ENCODE measurements at places on chromosomes 3 and 15. TPM values are rescaled to one million over a fixed set of nuclear protein-coding genes. Genes with fewer than 3 reads are reported as not detected.

MB21D2 gene
- 6.0 TPM for total RNA-seq

DNA sequence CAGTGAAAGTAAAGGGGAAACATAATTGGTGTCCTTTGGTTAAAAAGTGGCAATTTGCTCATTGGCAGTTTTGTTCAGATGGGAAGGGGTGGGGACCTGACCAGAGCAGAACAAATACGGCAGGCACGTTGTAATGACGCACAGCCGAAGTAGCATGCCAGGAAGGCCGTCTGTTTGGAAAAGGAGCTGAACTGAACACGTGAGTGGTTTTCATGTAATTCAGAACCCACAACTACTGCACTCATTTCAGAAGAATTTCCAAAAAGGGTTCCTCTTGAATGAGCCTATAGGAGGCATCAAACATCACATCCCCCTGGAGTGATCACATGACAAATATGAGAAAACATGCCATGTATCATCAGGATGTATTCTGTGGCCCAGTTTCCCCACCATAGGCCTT is 42.9 kb upstream of the LMCD1 start:
- no peak for DNase-seq
- no peaks in the 10 kb centered on the region for H3K27me3 ChIP-seq
- H3K4me1 ChIP-seq, result no peaks in the 10 kb centered on the region
- no peak overlapping the region for H3K4me3 ChIP-seq
- H3K36me3 ChIP-seq, result no peaks in the 10 kb centered on the region

GRCh38 chr15:58378241-58379085 is 53.3 kb upstream of the LIPC start:
- H3K4me3 ChIP-seq, result no peak overlapping the region
- no peaks in the 10 kb centered on the region for H3K36me3 ChIP-seq
- DNase-seq, result no peak
- H3K27ac ChIP-seq, result no peak overlapping the region
- H3K4me1 ChIP-seq, result no peaks in the 10 kb centered on the region
- H3K27me3 ChIP-seq, result no peaks in the 10 kb centered on the region

DNA sequence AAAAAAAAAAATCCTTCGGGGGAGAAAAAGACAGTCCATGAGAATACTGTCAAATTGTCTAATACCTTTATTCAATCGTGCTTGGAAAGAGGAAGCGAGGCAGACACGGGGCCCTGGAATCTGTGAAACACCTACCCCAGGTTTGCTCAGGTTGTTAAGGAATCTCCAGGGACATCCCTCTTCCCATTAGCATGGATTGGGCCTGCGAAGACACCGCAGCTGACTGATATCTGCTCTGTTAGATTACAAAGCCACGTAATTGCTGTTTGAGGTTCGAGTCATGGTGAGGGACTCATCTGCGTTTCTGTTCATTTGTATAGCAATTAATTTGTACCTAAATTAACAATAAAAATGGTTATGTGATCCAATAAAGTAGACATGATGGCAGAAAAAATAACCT is 91.0 kb downstream of the BDH1 start:
- H3K4me1 ChIP-seq, result peaks cover 45% of the 10 kb centered on the region
- no peak overlapping the region for H3K27ac ChIP-seq
- H3K4me3 ChIP-seq, result no peak overlapping the region

DNA sequence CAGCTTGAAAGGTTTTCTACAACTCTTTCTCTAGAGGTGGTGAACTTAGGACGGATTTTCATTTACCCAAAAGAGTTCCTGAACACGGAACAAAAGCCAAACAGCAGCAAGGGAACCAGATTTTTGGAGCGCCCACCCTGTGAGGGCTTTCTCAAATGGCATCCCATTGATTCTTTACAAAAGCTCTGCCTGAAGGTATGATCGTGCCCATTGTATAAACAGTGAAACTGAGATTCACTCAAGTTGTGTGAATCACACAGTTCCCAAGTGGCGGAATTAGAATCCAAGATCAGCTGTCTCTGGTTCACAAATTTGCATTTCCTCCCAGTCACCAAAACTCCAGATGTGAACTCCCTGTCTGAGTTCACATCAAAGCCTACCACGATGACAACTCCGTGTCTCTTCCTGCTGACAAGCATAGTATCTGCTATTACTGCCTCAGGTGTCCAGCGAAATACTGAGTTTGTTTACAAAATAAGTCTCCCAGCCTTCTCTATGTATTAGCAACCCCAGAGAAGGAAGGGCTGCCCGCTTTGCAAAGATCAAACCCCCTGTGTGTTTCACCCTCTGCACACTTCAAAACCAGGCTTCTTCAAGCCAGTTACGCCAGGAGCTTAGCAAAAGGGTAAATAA is 235.9 kb upstream of the ST8SIA2 start:
- H3K4me3 ChIP-seq, result no peak overlapping the region
- H3K36me3 ChIP-seq, result no peaks in the 10 kb centered on the region
- H3K4me1 ChIP-seq, result no peaks in the 10 kb centered on the region
- no peak overlapping the region for H3K27ac ChIP-seq

DNA sequence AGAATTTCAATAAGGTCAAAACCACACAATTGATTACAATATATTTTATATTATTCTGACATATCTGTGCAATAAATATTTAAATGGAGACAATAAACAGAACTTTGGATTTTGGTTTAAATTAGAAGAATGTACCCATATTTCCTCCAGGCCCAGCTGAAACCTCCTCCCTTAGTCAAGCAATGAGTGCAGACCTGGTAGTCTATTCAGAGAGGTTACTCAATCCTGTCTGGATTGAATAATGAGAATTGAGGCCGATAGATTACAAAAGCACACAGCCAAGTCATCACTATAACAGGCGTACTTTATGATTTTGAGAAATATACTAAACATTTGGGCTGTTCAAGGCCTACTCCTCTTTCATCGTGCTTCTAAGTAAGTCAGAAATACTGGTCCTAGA is 114.5 kb upstream of the STRIT1 start:
- H3K36me3 ChIP-seq, result no peaks in the 10 kb centered on the region
- H3K27me3 ChIP-seq, result no peaks in the 10 kb centered on the region
- no peak overlapping the region for H3K27ac ChIP-seq
- no peak for DNase-seq

GRCh38 chr3:42914771-42915515 is 9.0 kb downstream of the ZNF662 start:
- H3K4me3 ChIP-seq, result no peak overlapping the region
- no peak overlapping the region for H3K27ac ChIP-seq
- H3K27me3 ChIP-seq, result no peaks in the 10 kb centered on the region
- no peaks in the 10 kb centered on the region for H3K4me1 ChIP-seq

DNA sequence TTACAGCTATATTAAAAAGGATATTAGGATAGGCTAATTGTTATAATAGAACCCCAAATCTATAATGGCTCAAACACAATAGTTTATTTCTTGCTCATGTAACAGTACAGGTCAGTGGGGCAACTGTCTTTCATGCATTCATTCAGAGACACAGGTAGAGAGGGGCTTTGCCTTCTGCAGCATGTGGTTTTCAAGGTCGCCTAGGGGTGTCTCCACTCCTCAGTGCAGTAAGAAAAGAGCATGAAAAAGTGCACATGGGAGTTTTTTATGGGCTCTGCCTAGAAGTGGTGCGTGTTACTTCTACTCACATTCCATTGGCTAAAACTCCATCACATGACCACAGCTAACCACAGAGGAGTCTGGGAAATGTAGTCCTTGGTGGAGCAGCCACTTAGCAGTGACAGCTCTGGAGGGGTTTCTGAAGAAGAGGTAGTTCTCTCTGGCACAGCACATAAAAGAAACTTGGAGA is 1.8 kb downstream of the ZBTB38 start:
- peaks cover 56% of the 10 kb centered on the region for H3K4me1 ChIP-seq
- no peaks in the 10 kb centered on the region for H3K27me3 ChIP-seq
- H3K36me3 ChIP-seq, result no peaks in the 10 kb centered on the region
- H3K4me3 ChIP-seq, result no peak overlapping the region
